ENCODE measurements at places on chromosomes 11 and 22.
A peak's percentile ranks its signal among the peaks of the same experiment; 100 is the strongest.

- no peaks in the 10 kb centered on the region for H3K27me3 ChIP-seq
- H3K4me1 ChIP-seq = peaks cover 26% of the 10 kb centered on the region
- H3K36me3 ChIP-seq = no peaks in the 10 kb centered on the region
- no peak for DNase-seq
- H3K27ac ChIP-seq = no peak overlapping the region
- no peak overlapping the region for H3K4me3 ChIP-seq
These were observed 30.9 kb downstream of the ZBTB16 start for GRCh38 chr11:114090225-114090910.

DNA sequence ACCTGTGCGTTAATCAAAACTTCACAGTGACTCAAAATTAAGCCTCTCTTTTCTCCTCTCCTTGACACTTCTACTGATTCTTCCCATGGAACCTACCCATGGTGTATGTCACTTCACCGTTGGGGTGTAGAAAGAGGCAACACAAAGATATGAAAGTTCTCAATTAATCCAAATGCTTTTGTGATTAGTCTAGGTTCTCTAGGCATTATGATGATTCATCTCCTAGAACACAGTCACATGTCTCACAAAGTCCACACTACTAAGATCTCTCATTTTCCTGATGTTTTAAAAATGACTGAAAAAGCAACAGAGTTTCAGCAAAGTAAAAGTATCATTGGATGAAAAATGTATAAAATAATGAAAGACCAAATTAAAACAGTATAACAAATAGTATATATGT lies 13.7 kb upstream of the SCGB2A2 start:
- H3K27me3 ChIP-seq = peaks cover 24% of the 10 kb centered on the region
- peaks cover 20% of the 10 kb centered on the region for H3K36me3 ChIP-seq
- DNase-seq = no peak
- H3K4me1 ChIP-seq = no peaks in the 10 kb centered on the region
- no peak overlapping the region for H3K27ac ChIP-seq

GRCh38 chr11:103878646-103879045 lies 157.8 kb upstream of the DDI1 start:
- H3K36me3 ChIP-seq = no peaks in the 10 kb centered on the region
- H3K4me3 ChIP-seq = no peak overlapping the region
- no peaks in the 10 kb centered on the region for H3K27me3 ChIP-seq
- no peak for DNase-seq
- no peak overlapping the region for H3K27ac ChIP-seq

- no peak overlapping the region for H3K4me3 ChIP-seq
- H3K36me3 ChIP-seq = peaks cover 2% of the 10 kb centered on the region
- H3K4me1 ChIP-seq = no peaks in the 10 kb centered on the region
These were observed 16.4 kb upstream of the FGF4 start for GRCh38 chr11:69791276-69792180.

DNA sequence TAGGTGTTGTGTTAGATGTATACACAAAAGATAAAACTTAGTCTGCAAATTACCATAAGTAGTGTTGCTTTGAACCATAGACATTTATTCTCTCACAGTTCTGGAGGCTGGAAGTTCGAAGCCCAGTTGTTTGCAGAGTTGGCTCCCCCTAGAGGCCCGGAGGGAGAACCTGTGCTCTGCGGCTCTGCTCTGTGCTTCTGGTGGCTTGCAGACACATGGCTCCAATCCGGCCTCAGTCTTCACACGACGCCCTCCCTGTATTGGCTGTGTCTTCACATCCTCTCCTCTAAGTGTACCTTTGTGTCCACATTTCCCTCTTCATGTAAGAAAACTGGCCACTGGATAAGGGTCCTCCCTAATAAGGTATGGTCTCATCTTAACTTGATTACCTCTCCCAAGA lies 128.4 kb downstream of the OPCML start:
- no peaks in the 10 kb centered on the region for H3K4me1 ChIP-seq
- no peak overlapping the region for H3K27ac ChIP-seq
- no peaks in the 10 kb centered on the region for H3K36me3 ChIP-seq
- no peak for DNase-seq

DNA sequence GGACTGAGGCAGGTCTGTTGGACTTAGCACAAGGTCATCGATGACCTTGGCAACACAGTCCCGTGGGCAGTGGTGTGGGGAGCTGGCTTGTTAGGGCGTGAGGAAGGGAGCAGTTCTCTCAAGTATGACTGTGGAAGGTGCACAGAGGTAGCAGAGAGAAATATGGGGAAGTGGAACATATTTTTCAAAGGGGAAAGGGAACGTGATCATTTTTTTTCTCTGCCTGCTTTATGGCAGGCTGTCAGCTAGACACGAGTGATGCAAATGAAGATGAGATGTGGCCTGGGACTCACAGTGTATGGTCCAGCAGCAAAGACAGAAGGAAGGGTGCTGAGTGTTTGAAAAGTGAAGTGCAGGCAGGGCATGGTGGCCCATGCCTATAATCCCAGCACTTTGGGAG lies 30.6 kb downstream of the ADAMTS8 start:
- no peaks in the 10 kb centered on the region for H3K36me3 ChIP-seq
- H3K27me3 ChIP-seq = peaks cover 32% of the 10 kb centered on the region
- DNase-seq = no peak
- no peak overlapping the region for H3K27ac ChIP-seq
- peaks cover 15% of the 10 kb centered on the region for H3K4me1 ChIP-seq

- DNase-seq = no peak
- peaks cover 12% of the 10 kb centered on the region for H3K4me1 ChIP-seq
- H3K27ac ChIP-seq = peak overlapping the region; percentile 14
These were observed 82.1 kb downstream of the FBLN1 start for GRCh38 chr22:45584621-45585436.

- no peaks in the 10 kb centered on the region for H3K36me3 ChIP-seq
- no peaks in the 10 kb centered on the region for H3K27me3 ChIP-seq
- H3K27ac ChIP-seq = peak overlapping the region; percentile 28
- no peak for DNase-seq
These were observed 13.9 kb upstream of the PHLDA2 start for GRCh38 chr11:2942872-2943710.

DNA sequence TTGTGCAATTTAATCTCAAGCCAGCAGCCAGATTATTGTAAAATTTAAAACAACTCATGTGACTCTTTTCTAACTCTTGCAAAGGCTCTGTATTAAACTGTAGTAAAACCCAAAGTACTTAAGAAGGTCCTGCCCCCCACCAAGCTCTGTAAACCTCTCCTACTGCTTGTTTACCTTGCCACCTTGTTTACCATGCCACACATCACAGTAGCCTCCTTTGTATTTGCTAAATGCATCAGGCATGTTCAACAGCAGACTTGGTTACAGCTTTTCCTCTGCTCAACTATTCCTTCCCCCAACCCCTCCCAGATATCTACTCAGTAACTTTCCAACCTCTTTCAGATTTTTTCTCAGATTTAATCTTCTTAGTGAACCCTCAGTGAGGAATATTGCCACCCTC lies 861.6 kb downstream of the METTL15 start:
- no peaks in the 10 kb centered on the region for H3K27me3 ChIP-seq
- H3K27ac ChIP-seq = no peak overlapping the region
- no peak overlapping the region for H3K4me3 ChIP-seq
- no peaks in the 10 kb centered on the region for H3K36me3 ChIP-seq
- H3K4me1 ChIP-seq = no peaks in the 10 kb centered on the region

- no peaks in the 10 kb centered on the region for H3K27me3 ChIP-seq
- peaks cover 7% of the 10 kb centered on the region for H3K36me3 ChIP-seq
- peaks cover 64% of the 10 kb centered on the region for H3K4me1 ChIP-seq
- peak overlapping the region; percentile 87 for H3K4me3 ChIP-seq
- no peak for DNase-seq
- H3K27ac ChIP-seq = peak overlapping the region; percentile 53
These were observed 3.3 kb downstream of the DGCR8 start for GRCh38 chr22:20083157-20083890.

- peaks cover 2% of the 10 kb centered on the region for H3K36me3 ChIP-seq
- H3K27ac ChIP-seq = no peak overlapping the region
- H3K4me1 ChIP-seq = peaks cover 16% of the 10 kb centered on the region
- no peak overlapping the region for H3K4me3 ChIP-seq
- no peak for DNase-seq
These were observed 90.4 kb upstream of the PARVA start for GRCh38 chr11:12287009-12287373.

GRCh38 chr11:77055101-77055561 lies 11.6 kb upstream of the CAPN5 start:
- H3K36me3 ChIP-seq = no peaks in the 10 kb centered on the region
- H3K27ac ChIP-seq = no peak overlapping the region
- no peaks in the 10 kb centered on the region for H3K4me1 ChIP-seq
- H3K4me3 ChIP-seq = no peak overlapping the region
- H3K27me3 ChIP-seq = no peaks in the 10 kb centered on the region

- H3K4me3 ChIP-seq = no peak overlapping the region
- peaks cover 5% of the 10 kb centered on the region for H3K27me3 ChIP-seq
- no peak overlapping the region for H3K27ac ChIP-seq
- DNase-seq = no peak
- peaks cover 5% of the 10 kb centered on the region for H3K4me1 ChIP-seq
These were observed 32.0 kb downstream of the LRRC10B start for GRCh38 chr11:61540528-61540927.

GRCh38 chr11:134742224-134742612 lies 330.2 kb upstream of the B3GAT1 start:
- H3K36me3 ChIP-seq = no peaks in the 10 kb centered on the region
- no peak overlapping the region for H3K4me3 ChIP-seq
- DNase-seq = peak; percentile 44
- peaks cover 7% of the 10 kb centered on the region for H3K27me3 ChIP-seq

- no peak overlapping the region for H3K27ac ChIP-seq
- DNase-seq = no peak
- H3K27me3 ChIP-seq = no peaks in the 10 kb centered on the region
- no peaks in the 10 kb centered on the region for H3K4me1 ChIP-seq
These were observed 392.3 kb upstream of the ARHGAP42 start for GRCh38 chr11:100294748-100295147.

- H3K4me3 ChIP-seq = peak overlapping the region; percentile 71
- peaks cover 61% of the 10 kb centered on the region for H3K4me1 ChIP-seq
- H3K36me3 ChIP-seq = peaks cover 74% of the 10 kb centered on the region
- no peak for DNase-seq
- no peaks in the 10 kb centered on the region for H3K27me3 ChIP-seq
These were observed 7.5 kb downstream of the HSPA8 start for GRCh38 chr11:123054301-123055065.

- no peaks in the 10 kb centered on the region for H3K36me3 ChIP-seq
- no peak for DNase-seq
- H3K27me3 ChIP-seq = peaks cover 11% of the 10 kb centered on the region
- no peak overlapping the region for H3K4me3 ChIP-seq
- H3K4me1 ChIP-seq = peaks cover 2% of the 10 kb centered on the region
- H3K27ac ChIP-seq = peak overlapping the region; percentile 27
These were observed 4.2 kb upstream of the CSDC2 start for GRCh38 chr22:41556561-41556960.

DNA sequence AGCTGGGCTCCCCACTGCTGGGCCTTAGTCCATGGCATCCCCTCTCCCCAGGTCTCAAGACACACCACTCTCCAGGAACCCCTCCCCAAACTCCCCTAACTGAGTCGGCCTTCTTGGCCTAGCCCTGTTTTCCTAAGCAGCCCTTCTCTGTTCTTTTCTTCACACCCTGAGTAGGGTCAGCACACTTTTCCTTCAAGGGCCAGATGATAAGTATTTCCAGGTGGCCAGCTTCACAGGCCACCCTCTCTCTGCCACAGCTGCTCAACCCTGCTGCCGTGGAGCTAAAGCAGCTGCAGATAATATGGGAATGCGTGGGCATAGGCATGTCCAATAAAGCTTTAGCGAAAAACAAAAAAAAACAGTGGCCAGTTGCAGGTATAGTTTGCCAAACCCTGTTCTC lies 24.1 kb downstream of the DGCR2 start:
- no peak overlapping the region for H3K4me3 ChIP-seq
- no peaks in the 10 kb centered on the region for H3K27me3 ChIP-seq
- H3K27ac ChIP-seq = peak overlapping the region; percentile 46

DNA sequence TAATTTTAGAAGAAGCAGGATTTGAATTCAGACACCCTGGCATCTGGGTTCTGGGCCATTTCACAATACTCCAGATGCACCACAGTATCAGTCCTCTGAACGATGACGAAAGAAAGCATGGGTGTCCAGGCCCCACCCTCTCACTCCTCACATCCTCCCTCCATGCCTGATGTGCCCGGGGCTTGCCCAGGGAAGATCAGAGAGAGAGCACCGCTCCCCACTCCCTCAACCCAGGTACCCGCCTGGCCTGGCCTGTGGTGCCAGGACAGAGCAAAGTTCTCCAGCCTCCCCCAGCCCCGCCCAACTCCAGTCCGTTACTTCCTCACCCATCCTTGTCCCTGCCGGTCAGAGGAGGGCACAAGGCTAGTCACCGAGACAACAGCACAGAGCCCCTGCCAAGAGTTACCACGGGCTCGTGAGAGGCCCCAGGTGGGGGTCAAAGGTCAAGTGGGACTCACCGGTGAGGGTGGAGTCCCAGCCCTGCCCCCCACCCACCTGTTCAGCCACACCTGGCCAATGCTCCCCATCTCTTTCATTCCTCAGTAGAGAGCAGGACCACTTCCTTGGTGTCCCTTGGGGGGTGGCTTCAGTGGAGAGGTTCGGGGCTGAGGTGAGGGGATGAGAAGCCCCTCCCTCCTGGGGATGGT lies 8.1 kb downstream of the BCL9L start:
- no peaks in the 10 kb centered on the region for H3K36me3 ChIP-seq
- peaks cover 72% of the 10 kb centered on the region for H3K4me1 ChIP-seq
- no peaks in the 10 kb centered on the region for H3K27me3 ChIP-seq
- H3K27ac ChIP-seq = peak overlapping the region; percentile 100
- H3K4me3 ChIP-seq = peak overlapping the region; percentile 93

DNA sequence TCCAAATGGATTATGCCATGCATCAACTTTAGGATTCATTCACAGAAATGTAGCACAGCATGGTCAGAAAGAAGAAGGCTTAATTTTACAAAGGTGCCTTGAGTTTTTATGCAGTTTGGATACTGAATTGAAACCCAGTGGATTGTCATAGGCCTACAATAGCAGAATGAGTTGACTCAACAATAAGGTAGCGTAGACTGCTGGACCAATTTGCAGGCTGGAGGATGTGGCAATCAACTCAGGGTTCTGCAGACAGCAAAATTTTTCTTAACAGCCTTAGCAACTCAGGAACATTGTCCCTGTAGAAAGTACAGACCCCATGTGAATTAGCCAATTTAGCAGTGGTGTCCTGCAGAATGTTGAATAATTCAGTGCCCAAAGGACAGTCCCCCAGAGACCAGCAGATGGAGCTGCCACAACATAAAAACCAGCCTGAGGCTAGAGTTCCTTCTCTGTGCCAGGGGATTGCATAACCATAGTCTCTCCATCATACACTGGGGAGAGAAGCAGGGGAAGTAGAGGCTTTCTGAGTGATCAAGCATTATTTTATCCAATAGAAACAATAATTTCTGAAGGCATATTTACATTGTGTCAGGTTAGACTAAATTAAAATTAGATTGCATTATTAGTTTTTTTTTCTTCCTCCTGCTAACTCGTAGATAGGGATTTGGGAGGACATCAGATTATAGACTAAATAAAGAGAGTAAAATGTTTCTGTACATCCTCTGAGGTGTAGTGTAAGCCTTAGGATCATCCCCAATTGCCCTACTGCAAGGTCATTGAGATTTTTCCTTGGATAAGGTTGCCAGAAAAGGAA lies 20.3 kb upstream of the MRPL17 start:
- H3K4me1 ChIP-seq = peaks cover 9% of the 10 kb centered on the region
- no peak overlapping the region for H3K27ac ChIP-seq
- no peak overlapping the region for H3K4me3 ChIP-seq
- H3K36me3 ChIP-seq = no peaks in the 10 kb centered on the region
- H3K27me3 ChIP-seq = no peaks in the 10 kb centered on the region
